ENCODE measurements at places on chromosomes 3 and 15.

- no peak for DNase-seq
Measured at GRCh38 chr3:8470801-8471200, 30.8 kb upstream of the LMCD1 start.

DNA sequence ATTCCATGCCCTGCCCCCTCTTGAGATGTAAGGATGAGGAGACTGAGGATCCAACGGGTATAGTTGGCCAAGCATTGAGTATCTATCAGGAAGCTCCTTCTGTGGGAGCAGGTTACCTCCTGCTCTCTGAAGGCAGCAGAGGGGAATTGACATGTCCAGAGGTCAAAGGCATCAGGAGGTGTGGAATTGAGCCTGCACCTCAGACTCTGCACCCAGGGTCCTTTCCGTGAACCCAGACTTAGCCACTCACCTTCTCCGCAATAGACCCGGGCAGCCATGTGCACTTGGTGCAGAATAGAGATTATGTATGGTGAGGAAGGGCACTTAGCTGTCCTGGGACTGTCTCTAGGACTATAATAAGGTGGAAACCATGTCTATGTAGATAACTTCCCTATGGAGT is 399.0 kb upstream of the TPM1 start:
- no peak for DNase-seq

DNA sequence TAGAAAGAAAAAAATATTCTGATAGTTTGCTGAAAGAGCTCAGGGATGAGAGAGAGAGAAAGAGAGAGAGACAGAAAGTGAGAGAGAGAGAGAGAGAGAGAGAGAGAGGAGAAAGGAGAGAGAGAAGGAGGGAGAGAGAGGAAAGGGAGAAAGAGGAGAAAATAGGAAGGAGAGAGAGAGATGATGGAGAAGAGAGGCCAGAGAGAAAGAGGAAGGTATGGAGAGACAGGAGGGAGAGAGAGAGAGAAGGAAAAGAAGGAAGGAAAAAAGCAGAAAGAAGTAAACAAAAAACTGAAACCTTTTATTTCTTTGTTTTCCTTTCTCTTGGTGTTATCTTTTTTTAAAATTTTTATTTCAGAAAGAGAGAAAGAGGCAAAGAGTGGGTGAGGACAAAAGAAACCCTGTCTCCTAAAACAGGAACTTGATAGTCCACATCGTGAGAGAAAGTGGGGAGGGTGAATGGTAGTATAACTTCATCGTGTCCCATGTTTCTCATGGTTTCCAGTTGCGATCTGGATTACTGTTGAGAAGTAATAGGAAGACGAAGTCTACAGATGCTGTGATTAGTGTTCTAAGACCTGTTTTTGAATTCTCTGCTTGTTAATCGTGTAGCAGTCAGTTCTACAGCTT is 279.7 kb downstream of the LPP start:
- DNase-seq: no peak

DNA sequence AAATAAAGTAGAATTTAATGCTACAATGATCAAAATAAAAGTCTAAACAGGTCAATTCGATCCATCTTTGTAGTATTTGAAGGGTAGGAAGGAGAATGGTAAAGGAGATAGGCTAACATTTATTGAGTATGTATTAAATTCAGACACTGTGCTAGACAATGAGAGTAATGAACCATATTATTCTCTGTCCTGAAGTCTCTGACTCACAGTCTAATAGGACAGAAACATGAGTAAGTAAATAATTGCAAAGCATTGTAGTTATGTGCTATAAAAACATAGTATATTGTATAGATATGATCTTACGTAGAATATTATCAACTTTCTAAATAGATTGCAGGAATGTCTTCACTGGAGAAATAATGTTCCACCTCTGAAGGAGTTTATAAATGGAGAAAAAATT is 64.5 kb downstream of the MDFIC2 start:
- DNase-seq: no peak

DNA sequence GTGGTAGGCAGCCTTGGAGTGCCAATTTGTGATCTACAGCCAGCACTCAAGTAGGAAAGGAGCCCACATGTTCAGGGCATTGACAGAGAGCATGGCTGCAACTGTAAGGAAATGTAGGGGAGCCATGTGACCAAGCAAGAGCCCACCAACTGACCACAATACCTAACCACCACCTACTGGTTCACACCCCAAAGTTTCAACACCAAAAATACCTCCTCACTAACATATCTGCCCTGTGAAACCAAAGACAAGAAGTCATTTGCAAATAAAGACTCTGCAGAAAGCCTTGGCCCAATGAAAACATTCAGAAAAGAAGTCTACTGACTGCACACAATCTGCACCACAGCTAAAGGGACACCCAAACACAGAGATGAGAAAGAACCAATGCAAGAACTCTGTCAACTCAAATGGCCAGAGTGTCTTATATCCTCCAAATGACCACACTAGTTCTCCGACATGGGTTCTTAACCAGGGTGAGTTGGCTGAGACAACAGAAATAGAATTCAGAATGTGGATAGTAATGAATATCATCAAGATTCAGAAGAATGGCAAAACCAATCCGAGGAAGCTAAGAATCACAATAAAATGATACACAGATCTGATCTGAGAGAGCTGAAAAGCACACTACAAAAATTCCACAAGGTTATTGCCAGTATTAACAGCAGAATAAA is 40.6 kb downstream of the SLC9C1 start:
- no peak for DNase-seq

- no peak for DNase-seq
Measured at GRCh38 chr3:64151342-64151871, 73.9 kb downstream of the PRICKLE2 start.

DNA sequence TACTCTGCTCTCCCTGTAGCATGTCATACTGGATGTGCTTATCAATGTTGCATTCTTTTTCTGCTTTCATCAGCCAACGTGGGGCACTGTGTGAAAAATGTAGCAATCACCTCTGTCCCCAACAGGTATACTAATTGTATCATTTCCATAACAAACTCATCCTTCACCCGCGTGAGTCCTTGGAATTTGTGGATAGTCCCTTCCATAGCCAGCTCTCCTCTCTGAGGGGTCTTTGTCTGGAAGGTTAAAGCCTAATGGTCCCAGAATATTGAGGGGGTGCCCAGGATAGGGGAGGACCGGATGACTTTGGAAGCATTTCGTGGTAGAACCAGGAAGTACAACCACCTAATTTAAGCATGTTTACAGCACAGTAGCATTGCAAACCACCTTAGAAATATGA is 124.6 kb downstream of the FOXB1 start:
- DNase-seq: no peak

DNA sequence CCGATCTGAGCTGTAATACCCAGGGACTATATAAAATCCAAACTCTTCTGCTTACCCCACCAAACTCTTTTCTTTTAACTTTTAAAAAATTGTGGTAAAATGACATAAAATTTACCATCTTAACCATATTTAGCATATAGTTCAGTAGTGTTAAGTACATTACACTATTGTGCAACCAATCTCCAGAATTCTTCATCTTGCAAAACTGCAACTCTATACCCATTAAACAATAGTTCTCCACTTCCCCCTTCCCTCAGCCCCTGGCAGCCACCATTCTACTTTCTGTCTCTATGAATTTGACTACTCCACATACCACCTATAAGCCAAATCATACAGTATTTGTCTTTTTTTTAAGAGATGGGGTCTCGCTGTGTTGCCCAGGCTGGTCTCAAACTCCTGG is 38.7 kb downstream of the SENP8 start:
- DNase-seq: no peak

DNA sequence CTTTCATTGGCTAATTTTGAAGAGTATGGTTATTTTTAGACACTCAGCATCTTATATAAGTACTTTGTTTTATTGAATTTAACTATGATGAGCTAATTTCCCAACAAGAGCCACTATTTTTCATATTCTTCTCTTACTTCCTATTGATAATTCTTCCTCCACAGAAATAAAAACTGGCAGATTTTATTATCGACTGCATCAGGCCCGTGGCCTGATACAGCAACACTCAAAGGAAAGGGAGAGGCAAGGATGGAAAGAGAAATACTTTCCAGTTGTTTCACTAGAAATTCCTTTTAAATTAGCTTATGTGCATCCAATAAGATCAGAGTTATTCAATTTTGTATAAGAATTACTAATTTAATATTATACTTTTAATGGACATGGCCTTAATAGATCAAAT is 886.3 kb downstream of the ROBO1 start:
- no peak for DNase-seq

DNA sequence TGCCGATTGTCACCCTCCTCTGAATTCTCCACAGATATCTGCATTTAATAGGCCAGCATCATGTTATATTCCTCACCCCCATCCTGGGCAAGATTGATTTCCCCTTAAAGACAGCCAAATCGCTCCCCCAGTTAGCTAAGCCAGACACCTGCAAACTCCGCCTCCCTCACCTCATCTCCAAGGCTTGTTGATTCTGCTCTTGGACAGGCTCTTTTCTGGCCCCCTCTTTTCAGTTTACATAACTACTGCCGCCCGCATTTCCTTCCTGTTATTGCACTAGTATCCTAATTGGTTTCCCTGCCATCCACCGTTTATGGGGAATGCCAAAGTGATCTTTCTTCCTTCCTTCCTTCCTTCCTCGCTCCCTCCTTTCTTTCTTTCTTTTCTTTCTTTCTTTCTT is 214.7 kb upstream of the MRPL3 start:
- no peak for DNase-seq

- peak; percentile 38 for DNase-seq
Measured at GRCh38 chr3:94416768-94417167, 353.9 kb downstream of the NSUN3 start.

- DNase-seq: no peak
Measured at GRCh38 chr3:54582424-54582823, 345.4 kb downstream of the LRTM1 start.

DNA sequence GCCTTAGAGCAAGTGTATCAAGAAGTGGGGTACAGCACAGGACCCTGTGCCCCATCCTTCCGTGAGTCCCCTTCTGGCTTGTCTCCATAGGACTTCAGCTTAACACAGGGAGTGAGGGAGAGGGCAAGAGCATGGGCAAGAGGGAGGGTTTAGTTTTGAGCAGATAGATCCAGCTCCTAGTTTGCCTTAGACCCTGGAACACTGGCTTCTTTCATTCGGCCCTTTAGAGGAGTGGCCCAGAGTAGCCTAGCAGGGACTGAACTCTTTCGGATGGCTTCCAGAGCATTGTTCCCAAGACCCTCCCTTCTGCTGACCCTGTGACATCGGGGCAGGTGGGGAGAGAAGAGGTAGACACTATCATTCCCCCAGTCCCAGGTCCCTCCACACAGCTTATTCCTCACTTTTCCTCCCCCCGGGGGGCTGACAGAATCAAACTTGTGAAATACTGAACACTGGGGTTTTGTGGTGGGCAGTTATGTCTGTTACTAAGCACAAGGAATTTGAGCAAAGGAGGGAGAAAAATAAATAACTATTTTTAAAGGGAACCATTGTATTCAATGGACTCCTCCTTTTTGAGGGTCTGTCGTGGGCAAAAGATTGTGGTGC is 289.6 kb upstream of the C2CD4B start:
- no peak for DNase-seq

GRCh38 chr3:133896002-133896761 is 500 bp upstream of the RAB6B start:
- DNase-seq: no peak

DNA sequence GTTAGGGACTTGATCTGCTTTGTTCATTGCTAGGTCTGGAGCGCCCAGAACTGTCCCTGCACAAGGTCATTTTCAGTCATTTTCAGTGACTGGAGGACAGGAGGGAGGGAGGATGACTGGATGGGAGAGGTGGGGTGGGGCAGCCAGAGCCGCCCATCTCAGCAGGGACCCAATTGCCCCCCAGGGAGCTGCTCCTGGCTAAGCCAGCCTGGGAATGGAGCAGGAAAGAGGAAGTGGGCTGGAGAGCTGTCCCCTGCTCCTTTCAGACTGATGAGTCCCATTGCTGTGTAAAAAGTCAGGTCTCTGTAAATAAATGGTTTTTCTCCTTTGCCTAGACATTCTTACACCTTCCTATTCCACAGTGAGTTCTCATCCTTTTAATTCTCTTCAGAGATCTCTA is 98.4 kb upstream of the RAD18 start:
- no peak for DNase-seq

DNA sequence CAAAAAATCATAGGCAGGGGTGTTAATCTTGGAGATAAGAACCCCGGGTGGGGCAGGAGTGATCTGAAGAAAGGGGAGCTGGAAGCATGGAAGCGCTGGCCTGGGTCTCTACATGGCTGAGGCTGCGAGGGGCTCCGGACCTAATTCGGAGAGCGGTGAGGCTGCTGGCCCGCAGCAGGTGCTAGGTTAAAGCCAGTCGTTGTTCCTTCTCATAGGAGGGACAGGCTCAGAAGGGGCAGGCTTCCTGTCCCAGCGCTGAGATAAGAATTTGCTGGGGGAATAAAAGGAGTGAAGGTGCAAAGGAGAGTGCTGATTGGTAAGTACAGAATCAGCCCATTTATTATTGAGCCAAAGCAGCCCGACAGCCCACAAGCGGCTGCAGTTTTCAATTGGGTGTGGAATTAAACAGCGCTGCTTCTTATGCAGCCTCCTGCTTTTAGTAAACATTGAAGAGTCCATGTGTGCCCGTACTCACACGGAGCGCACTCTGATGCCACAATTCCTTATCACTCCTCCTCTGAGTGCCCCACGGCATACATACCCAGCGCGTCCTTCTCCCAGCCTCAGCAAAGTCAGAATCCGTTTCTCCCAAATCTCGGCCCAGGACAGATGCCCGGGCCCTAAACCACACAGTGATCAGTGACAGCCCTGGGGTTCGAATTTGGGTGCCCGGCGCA is 17.1 kb downstream of the CHST13 start:
- no peak for DNase-seq

GRCh38 chr3:138950006-138950644 is 3.1 kb downstream of the FOXL2NB start:
- no peak for DNase-seq

- DNase-seq: no peak
Measured at GRCh38 chr15:57797110-57797509, 90.6 kb downstream of the POLR2M start.

DNA sequence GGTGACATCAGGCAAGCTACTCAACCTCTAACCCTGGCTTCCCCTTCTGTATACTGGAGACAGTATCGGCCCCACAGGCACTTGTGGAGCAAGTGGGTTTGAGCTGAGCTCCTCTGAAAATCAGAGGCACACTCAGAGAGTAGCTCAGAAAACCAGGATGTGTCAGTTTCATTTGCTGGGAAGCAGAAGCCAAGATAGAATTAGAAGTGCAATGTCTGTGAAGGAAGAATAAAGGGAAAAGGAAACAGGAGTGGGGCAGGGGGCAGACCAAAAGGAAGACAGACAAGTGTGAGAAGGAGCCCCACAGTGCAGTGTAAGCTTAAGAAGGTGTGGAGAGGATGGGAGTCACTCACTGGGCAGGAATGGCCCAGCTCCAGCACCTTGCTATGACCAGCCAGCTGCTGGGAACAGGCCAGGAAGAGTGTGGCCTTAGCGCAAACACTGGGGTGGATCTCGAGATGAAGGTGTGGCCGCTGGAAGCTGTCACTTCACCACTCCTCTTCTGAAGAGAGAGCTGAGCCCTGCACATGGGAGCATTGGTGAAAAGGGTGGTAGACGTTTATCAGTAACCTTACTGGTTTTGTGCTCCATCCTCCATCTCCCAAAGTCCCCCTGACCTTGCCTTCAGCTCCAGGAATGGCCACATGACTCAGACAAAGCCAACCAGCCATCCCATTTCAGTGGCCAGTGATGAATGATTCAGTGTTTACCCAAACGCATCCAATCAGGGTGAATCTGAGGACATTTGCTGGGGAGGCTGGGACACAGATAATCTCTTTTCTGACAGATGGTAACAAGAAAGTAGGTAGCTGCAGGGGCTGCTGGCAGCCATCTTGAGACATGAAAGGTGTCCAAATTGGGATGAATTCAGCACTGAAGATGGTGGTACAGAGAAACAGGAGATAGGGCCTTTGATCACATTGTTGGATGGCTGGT is 108.4 kb downstream of the SHQ1 start:
- DNase-seq: no peak

GRCh38 chr3:141124715-141125114 is 73.6 kb downstream of the SPSB4 start:
- DNase-seq: no peak
